ENCODE measurements at places on chromosomes 16 and 17. TPM values are rescaled to one million over a fixed set of nuclear protein-coding genes. Genes with fewer than 3 reads are reported as not detected.

KRTAP17-1 gene
- not detected for total RNA-seq

ASIC2 gene
- total RNA-seq: not detected

NLRC3 gene
- total RNA-seq: not detected

CAVIN1 gene
- 721 TPM for total RNA-seq

PTGES3L gene
- total RNA-seq: 0.65 TPM

FA2H gene
- not detected for total RNA-seq

ZNF750 gene
- total RNA-seq: not detected

TNP2 gene
- total RNA-seq: not detected

VPS35L gene
- 67.7 TPM for total RNA-seq

- DNase-seq: no peak
These were observed 439 bp downstream of the TRIM25 start for GRCh38 chr17:56913353-56913866.

DNA sequence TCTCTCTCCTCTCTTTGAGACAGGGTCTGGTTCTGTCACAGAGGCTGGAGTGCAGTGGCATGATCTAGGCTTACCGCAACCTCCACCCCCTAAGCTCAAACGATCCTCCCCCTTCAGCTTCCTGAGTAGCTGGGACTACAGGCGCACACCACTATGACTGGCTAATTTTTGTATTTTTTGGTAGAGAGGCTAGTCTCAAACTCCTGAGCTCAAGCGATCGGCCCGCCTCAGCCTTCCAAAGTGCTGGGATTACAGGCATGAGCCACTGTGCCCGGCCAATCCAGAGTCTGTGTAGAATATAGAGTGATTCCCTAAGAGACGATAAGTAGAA is 65.8 kb upstream of the RPH3AL start:
- DNase-seq: no peak

DNA sequence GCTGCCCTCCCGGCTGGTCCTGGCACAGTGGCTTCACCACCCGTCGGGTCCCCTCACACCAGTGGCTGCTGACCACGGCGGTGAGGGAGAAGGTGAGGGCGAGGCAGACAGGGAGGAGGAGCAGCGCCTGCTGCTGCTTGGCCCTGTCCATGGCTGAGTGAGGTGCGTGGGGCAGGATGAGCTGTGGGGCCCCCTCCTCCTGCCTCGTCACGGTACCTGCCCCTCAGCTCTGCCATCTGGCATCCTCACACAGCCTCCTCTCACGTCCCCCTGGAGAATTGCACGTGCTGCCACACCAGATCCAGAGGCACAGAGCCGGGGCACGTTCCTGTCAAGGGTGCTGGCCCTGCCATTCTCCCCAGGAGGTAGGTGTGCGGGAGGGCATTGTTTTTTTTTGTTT is at the start of gene GSG1L2:
Gene GSG1L2 (minus strand): TSS at position 159 of the 400 bp plus-strand sequence. CDS start 8 bp downstream, at position 151.
- DNase-seq: no peak

GRCh38 chr17:20010099-20010863 is 1.1 kb downstream of the SPECC1 start:
- DNase-seq: peak; percentile 70

DNA sequence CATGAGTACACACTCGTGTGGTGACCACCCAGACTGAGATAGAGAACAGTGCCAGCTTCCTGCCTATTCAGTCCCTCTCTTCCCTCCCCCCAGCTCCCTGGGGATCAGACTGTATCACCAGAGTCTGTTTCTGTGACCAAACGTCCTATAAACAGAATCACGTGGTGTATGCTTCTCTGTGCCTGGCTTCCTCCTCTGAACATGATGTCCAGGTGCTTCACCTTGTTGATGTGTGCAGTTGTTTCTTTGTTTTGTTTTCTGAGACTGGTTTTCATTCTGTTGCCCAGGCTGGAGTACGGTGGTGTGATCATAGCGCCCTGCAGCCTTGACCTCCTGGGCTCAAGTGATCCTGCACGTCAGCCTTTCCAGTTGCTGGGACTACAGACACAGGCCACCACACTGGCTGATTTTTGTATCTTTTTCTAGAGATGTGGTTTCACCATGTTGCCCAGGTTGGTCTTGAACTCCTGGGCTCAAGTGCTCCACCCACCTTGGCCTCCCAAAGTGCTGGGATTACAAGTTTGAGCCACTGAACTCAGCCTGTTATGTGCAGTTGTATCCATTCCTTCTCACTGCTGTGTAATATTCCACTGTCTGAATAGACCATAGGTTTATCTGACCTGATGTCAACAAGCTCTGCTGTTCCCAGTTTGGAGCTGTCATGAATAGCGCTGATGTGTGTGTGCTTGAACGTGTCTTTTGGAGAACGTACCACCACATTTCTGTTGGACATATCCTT is 28.9 kb upstream of the PRM1 start:
- DNase-seq: no peak

DNA sequence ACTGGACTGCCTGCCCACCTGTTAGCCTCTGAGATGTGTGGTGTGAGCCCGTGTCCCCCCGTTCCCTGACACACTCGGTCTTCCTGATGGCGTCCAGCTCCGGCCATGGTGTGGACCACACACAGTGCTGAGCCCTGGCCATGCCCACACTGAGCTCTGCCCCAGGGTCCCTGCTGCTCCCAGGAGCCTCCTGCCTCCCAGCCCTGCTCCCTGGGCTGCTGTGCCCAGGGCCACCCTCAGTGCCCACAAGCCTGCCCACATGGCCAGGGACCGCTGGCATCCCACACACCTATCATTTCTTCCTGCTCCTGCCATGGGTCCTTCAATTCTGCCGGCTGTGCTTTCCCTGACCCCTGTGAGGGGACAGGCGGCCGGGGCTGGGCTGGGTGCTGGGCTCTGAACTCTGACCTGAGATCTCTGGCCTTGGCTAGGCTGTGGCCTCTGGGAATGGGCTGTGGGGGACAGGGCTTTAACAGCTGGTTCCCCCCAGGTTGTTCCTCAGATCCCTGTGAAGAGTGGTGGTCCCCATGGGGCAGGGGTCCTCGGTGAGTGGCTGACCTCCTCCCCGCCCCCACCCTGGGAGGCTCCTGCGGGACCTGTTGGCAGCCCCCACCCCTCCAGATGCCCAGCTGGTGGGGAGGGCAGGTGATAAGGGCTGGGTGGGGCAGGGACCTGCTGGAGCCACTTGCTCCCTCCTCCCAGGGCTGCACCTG is 4.0 kb downstream of the CEMP1 start:
- DNase-seq: no peak

DNA sequence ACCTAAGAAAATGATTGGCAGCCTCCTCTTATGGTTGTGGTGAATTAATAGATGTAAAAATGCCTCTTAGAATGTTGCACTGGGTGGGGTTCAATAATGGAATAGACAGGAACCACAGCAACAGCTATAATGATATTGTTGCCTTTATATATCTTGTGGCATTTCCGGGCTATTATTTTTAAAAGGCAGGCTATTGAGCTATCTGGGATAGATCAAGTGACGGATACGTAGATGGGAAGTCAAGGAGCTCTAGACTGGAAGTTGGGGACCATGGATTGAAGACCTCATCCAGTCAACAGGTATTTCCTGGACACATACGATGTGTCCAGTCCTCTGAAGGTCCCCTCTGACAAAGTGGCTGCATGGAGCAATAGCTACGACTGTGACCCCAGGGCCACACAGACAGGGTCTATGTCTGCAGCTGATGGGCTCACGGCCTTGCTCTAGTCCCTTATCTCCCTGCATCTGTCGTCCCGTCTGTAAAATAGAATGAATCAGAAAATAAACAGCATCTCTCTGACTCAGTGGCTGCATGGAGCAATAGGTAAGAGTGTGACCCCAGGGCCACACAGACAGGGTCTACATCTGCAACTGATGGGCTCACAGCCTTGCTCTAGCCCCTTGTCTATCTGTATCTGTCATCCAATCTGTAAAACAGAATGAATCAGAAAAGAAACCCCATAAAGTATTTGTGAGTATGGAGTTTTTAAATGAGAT is 117.7 kb upstream of the FOXF1 start:
- no peak for DNase-seq

- no peak for DNase-seq
These were observed 81.3 kb downstream of the SDK2 start for GRCh38 chr17:73562896-73563295.

GRCh38 chr17:5950878-5951277 is 119.3 kb upstream of the WSCD1 start:
- no peak for DNase-seq

DNA sequence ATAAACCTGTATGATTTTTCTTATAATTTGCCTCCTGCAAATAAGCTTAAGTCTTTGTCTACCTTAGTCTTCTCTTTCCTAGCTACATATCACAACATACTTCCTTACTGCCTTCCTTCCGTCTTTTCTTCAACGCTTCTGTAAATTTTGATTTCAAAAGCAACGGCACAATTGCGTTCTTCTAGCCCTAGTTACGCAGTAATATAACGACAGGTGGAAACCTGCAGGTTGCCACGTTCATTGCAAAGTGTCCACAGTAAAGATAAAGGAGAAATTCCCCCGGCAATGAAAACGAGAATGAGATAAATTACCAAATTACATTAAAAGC is 546 bp upstream of the PSMD7 start:
- no peak for DNase-seq

- no peak for DNase-seq
These were observed 639 bp upstream of the TRIM65 start for GRCh38 chr17:75897160-75898019.

DNA sequence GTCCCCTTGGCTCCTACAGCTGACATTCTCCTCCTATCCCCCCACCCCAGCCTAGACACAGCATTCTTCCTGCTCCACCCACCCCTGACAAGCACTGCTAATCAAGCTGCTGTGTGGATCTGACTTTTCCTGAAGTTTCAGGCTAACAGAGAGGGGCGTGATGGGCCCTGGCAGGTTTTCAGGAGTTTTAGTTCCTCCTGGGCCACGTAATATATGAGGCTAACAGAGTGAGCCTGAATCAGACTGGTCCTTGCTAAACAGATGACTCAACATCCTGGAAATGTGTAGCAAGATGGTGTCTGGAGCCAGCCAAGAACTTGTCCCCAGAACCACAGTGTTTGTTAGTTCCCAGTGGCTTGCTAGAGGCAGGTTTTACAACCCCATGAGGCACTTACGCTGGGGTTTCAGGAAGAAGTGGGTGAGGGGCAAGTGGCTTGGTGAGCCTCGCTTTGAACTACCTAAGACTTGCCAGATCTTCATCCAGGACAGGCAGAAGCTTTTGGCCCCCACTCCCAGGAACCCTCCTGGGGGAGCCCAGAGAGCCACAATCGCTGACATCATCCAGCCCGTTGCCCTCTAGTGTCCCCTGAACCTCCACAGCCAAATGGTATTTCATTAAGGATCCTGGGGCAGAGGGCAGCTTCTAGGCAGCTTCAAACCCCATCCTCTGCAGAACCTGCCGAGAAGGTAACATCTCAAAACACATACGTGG is 15.9 kb downstream of the TMEM92 start:
- DNase-seq: peak; percentile 99

DNA sequence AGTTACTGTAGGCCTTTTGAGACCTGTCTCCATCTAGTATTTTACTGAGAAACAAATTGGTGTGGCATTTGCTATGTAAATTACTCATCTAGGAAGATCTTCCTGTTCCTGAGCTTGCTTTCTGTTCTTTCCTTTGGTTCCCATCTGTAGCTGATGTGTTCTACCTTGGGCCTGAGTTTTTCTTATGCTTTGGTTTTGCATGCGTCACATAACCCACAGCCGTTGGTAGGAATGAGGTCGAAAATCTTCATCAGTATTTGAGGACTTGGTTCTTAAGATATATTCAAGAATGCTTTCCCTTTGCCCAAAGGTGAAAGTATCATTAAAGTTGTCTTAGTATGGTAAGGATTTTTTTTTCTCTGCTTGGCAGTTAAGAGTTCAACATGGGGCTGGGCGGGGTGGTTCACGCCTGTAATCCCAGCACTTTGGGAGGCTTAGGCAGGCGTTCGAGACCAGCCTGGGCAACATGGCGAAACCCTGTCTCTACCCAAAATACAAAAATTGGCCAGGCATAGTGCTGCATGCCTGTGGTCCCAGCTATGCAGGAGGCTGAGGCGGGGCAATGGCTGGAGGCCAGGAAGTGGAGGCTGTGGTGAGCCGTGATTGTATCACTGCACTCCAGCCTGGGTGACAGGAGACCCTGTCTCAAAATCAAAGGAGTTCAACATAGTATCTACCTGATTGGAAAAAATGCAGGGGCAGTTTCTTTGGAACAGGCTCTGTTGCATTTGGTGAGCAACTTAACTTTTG is 28.8 kb downstream of the IST1 start:
- peak; percentile 33 for DNase-seq

GRCh38 chr16:55968221-55968620 is 93.0 kb upstream of the CES5A start:
- DNase-seq: no peak

DNA sequence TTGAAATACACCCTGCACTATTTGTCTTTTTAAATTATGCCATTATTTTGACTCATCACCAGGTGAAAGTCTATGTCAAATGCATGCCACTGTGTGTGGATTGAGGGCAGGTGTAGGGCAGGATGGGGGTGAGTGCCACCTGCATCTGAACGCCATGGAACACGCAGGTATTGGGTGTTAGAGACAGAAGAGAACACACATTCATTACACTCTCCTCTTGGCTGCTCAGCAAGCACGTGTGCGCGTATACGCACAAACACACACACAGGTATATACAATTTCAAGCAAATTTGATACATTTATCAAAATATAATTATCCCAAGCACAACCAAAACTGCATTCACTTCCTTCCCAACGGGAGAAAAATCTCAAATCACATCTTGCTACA is 268.9 kb downstream of the NTN1 start:
- DNase-seq: no peak

DNA sequence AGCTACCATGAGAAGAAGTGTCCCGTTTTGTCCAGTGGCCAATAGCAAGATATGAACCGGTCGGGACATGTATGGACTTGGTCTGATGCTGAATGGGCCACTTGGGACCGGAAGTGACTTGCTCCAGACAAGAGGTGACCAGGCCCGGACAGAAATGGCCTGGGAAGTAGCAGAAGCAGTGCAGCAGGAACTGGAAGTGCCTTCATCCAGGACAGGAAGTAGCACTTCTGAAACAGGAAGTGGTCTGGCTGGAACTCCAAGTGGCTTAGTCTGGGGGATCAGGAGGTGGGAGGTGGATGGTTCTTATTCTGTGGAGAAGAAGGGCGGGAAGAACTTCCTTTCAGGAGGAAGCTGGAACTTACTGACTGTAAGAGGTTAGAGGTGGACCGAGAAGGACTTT is 5.3 kb downstream of the EFNB3 start:
- no peak for DNase-seq

- DNase-seq: no peak
These were observed 50.4 kb downstream of the SNX29 start for GRCh38 chr16:12026741-12027490.

- DNase-seq: no peak
These were observed 572 bp downstream of the KSR1 start for GRCh38 chr17:27456681-27457359.

DNA sequence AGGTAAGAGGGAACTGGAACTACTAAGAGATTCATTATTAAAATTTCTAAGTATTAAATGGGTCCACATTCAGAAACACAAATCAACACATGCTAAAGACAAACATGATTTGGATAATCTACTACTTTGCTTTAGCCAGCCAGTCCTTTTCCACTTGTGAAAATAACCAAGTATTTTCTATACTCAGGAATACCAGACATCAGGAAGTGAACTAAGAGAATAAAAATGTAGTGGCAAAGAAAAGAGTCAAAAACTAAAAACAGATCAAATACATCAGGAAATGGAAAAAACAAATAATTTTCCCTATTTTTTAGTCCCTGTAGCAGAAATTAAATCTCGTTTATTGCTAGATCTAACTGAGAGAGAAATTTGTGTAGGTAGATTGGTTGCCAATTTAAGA is 78.0 kb downstream of the MYO1D start:
- no peak for DNase-seq
